Glutamatergic neuron (in vitro differentiated cells): ENCODE measurements at places on chromosomes 5 and 9.

GRCh38 chr9:68794898-68795297, 89.9 kb downstream of the PIP5K1B start:
- no peak for DNase-seq

- no peak for DNase-seq
These were observed 37.9 kb downstream of the PLEKHG4B start for GRCh38 chr5:129820-130219.

- DNase-seq, result no peak
These were observed 545.8 kb upstream of the ARRDC3 start for GRCh38 chr5:91928754-91929521.

GRCh38 chr5:125823572-125823971, 599.6 kb upstream of the GRAMD2B start:
- no peak for DNase-seq

- no peak for DNase-seq
These were observed 32.3 kb downstream of the NTRK2 start for GRCh38 chr9:84701801-84702200.

DNA sequence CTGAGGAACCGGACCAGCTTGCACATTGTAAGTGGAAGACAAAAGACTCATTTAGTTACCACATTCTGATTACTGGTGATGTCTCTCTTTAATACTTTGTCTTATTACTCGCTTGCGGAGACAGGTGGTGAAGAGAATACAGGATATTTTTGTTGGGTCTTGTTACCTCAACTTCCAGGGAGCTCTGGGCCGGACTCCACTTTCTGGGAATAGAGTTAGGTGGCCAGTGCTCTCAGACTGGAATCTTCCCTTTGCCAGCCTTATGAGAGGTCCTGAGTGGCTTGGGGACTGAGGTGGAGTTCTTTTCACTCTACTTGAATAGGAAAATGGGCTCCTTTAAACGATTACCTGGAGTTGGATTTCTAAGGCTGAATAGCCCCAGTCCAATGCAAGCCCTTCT, 33.3 kb upstream of the SPRY4 start:
- no peak for DNase-seq

DNA sequence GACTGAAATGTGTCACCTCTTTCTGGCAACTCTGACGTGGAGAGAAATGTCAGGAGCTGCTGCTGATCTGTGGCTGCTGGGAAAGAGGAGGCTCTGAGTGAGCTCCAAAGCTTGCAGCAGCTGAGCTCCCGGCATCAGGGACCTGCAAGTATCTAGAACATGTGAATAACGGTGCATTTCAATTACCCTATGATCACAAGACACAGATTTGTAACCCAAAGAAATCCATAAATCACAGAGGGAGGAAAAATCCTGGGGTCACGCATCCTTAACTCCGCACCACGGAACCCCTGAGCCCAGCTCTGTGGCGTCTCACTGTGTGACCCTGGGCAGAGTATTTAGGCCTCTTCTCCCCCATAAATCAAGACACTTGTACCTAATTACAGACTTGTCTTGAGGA, 139.8 kb downstream of the IRX2 start:
- no peak for DNase-seq

DNA sequence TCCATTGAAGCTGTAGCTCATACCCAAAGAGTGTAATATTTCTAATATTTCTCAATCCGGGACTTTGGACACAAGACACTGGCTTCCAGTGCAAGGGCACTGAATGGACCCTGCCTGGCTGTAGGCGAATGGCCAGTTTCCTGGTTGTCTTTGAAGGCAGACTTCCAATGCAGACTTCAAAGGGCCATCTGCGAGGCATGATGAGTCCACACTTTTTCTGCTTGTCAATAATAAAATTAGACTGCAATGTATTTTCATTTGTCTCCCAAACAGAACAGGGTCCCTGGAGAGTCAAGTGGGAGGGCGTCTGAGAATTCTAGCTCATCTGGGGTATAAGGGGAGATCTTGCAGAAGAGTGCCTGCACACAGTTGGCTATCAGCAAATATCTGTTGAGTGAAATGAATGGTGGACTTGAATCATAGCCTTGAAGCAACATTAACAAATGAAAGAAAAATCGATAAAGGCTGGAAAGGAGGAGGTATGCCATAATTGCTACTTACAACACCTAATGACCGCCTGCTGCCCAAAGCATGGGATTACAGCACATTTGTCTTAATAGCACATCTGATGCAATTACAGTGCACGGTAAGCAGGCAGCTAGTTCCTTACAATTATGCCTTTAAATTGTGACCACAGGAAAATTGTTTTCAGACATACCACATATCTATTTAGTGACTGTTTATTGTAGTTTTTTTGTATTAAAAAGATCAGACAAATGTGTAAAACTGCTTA, 137.5 kb downstream of the ARHGEF28 start:
- DNase-seq, result no peak

DNA sequence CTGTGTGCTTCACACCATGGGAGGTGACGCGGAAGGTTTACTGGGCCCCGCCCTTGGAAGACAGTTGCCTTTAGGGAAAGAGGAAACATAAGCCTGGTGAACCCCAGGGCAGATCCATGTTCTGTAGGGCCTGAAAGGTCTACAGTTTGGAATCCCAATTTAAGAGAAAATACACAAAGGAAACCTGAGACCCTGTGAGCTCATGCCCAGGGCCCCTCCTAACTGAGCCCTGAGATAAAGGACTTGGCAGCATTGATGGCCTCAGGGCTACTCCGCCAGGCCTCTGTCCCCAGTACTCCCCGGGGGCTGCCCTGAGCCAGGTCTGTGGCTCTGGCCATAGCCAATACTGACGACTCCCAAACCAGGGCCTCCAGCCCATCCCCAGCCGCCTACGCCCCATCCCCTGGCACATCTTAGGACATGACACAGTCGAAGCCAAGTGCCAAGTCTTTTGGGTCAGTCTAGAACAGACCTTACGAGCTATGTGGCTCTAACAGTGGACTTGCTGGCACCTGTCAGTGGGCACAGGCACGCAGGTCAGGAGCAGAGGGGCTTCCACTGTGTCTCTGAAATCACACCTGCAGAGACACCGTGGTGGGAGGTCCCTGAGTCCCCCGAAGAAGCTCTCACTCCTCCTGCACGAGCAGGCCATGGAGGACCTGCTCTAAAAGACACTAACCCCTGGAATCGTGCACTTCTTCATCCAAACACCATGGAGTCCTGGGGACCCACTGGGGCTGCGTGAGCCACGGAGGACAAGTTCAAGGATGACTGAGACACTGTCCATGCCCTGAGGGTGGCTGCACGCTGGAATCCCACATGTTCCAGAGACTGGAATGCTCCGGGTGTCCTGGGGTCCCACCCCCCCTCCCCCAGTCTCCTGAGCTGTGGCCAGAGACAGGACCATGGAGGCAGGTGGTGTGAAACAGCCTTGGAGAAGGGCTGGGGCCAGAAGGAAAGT, 40.3 kb upstream of the BARHL1 start:
- DNase-seq, result peak; percentile 55

GRCh38 chr9:116096853-116097252, 56.7 kb upstream of the PAPPA start:
- peak; percentile 19 for DNase-seq

- DNase-seq, result no peak
These were observed 50.9 kb upstream of the ANKH start for GRCh38 chr5:14922456-14922855.

DNA sequence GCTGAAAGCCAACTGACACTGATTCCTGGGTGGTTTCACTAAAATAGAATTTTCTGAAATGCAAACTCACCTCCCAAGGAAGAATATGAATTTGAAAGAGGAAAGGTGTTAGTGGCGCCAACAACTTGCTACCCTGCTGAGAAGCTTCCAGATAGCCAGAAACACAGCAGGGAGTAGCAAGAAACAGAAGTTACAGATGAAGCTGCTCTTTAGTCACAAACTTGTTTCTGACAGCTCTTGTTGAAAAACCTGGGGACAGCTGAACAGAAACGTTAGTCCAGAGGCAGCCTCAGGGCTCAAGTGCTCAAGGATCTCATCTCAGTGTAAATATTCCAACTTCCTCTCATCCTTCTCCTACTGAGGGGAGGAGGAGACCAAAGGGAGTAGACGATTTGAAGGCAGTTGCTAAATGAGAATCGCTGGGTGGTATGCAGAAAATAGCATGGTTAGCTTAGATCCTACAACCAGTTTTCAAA, 184.1 kb downstream of the PDE4D start:
- no peak for DNase-seq
